ENCODE measurements at places on chromosomes 3 and 15.

- DNase-seq: no peak
These were observed 665 bp downstream of the FRMD4B start for GRCh38 chr3:69385123-69385722.

- no peak for DNase-seq
These were observed 254.4 kb upstream of the THBS1 start for GRCh38 chr15:39326306-39326975.

DNA sequence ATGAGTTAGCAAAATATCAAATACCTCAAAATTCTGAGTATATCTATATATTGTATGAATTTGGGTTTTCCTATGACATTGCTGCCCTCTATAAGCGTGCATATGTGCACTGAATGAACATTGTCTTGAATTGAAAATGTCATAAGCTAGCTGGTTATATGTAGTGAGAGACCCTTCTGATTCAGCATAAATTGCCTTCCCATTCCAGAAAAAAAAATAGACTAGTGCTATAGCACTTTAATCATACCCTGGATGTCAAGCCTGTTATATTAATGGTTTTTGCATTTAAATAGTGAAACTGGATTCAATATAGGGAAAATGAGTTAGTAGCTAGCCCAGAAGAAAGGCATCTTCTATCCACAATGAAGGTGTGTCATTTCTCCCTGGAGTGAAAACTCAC lies 265.1 kb downstream of the TUSC7 start:
- no peak for DNase-seq

GRCh38 chr15:37877851-37878741 lies 56.3 kb upstream of the TMCO5A start:
- no peak for DNase-seq

- no peak for DNase-seq
These were observed 1.9 kb downstream of the ARHGAP31 start for GRCh38 chr3:119295816-119296726.

GRCh38 chr15:44282101-44282500 lies 6.4 kb upstream of the GOLM2 start:
- no peak for DNase-seq

- no peak for DNase-seq
These were observed 62.8 kb downstream of the MDFIC2 start for GRCh38 chr3:70249509-70250160.

DNA sequence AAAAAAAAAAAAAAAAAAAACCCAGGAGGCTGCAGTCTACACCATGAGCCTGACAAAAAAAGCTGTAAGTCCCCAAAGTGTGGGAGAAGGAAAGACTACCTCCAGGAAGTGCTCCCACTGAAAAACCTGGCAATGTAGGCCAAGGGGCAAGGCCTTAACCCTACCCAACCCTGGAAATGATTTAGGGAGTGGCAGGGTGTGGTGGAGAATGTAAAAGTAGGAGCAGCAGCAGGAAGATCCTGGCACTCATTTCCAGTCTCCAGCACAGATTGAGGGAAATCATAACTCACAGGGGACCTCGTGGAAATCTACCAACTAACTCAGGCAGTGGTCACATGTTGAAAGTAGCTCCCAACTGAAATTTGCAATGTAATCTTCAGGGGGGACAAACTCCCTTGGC lies 839.5 kb downstream of the EPHA3 start:
- peak; percentile 65 for DNase-seq

DNA sequence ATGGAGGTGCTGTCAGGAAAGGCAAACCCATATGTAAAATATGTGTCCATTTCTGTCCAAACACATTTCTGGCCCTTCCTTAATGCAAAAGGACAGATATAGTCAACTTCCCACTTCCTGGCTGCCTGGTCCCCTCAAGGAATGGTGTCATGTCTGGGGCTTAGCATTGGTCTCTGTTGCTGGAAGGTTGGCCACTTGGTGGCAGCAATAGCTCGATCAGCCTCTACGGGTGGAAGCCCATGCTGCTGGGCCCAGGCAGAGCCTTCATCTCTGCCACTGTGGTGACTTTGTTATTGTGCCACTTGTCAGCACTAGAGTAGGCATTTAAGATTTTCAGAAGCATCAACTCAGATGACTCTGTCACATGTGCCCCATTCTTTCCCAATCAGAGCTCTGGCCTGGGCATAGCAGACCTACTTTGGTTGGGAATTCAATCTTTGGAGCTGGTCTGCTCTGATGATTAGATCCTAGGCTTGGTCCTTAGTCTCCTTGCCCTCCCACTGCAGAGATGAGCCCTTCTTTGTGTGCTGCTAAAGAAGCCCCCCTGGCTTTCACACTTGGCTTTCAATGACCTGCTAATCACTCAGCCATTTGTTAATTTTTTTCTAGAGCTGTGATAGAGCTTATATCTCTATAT lies 51.0 kb upstream of the SPSB4 start:
- DNase-seq: peak; percentile 31

DNA sequence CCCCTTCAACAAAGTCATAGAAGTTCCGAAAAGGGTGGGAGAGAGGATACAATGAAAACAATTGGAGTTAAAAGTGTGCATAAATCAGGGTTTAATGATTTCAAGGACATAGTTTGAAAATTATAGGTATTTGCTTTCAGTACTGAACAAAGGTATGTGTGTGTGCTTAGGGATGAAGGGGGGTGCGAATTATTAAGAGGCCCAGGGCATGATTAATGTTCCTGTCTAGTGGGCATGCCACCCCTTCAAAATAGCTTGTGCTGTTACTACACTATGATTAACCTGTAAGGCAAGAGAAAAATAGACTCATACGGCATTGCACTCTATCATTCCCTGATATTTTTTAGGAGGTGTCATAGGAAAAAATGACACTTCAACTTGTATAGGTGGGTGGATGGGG lies 731.6 kb downstream of the NAALADL2 start:
- no peak for DNase-seq

DNA sequence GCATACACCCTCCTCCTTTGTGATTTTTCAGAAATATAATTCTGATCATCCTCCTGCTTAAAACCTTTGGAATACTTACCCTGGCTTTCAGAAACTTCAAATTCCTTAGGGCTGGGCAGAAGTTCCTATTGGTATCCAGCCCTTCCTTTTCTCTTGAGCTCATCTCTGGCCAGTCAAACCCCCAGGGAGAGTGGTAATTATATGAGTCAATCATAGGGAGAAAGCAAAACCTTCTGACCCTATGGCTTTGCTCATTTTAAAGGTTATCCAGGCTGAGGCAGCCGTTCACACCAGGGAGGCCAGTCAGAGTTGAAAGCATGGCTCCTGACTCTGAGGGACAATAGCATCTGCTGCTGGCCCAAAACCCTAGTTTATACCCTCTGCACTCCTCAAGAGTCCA lies 23.9 kb upstream of the CTNNB1 start:
- DNase-seq: no peak

- DNase-seq: peak; percentile 100
These were observed at the start of gene PRC1 for GRCh38 chr15:90994417-90995311. TSS of gene PRC1 (minus strand) at chr15:90994535. CDS start at chr15:90994417, 118 bp downstream.

- no peak for DNase-seq
These were observed 255.2 kb downstream of the NR2F2 start for GRCh38 chr15:96585484-96586386.

- no peak for DNase-seq
These were observed 319.6 kb downstream of the AGBL1 start for GRCh38 chr15:86399041-86399954.

DNA sequence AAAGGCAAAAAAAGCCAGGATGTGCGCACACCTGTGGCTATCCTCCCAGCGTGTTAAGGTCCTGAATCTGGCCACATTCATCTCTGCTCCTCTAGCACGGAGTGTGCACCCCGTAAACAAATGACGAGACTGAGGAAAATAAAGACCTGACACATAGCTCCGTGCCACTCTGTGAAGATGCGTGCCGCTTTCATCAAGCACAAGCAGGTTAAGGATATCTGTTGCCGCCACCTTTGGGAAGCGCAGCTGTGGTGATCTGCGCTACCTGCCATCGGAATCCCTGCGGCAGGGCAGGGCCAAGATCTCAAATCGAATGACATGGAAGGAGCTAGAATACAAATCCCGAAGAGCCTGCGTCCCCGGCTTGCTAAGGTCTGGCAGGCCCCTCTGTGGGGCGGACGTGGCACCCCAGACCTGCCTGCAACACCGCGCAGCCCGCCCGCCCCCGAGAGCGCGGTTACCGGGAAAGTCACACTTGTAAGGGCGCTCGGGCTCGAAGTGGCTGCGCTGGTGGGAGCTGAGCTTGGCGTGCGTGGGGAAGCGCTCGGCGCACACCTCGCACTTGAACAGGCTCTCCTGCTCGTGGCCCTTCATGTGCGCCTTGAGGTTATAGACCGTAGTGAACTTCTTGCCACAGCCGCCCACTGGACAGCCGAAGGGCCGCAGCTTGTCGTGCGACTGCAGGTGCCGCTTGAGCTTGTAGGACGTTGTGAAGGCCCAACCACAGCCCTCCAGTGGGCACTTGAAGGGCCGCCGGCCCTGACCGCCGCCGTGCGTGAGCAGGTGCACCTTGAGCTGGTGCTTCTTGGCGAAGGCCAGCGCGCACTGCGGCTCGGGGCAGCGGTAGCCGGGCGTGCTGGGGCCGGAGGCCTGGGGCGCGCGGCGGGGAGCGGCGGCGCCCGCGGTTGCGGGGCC lies 936 bp downstream of the ZXDC start:
- peak; percentile 46 for DNase-seq

DNA sequence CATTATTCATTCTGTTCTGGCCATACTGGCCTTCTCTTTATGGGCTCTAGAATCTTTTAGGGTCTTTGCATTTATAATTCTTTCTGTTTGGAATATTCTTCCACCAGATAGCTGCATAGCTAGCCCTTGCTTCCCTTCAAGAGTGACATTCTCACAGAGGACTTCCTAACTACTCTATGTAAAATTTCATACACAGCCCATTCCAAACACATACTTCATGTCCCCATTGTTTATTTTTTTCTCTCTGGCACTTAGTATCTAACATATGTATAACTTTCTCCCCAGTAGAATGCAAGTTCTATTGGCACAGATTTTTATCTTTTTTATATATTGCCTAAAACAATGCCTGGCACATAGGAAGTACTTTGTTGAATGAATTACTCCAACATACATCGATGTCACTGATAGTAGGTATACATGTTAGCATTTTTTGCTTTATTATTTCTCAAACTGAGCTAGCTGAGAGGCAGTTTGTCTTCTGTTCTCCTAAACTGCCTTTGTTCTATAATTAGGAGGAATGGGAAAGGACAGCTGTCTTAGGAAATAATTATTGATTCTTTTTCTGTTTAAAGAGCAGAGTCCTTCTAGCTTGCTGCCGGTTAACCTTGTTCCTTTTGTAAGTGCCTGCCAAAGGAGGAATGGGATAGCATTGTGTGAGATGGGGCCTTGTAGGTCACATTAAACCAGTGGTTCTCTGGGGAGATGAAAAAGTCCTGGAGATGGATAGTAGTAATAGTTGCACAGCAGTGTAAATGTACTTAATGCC lies 7.9 kb downstream of the FAM162A start:
- DNase-seq: no peak

- DNase-seq: no peak
These were observed 407.4 kb downstream of the NTRK3 start for GRCh38 chr15:87849181-87849580.

GRCh38 chr15:57782731-57783130 lies 76.2 kb downstream of the POLR2M start:
- no peak for DNase-seq

GRCh38 chr15:75924576-75924975 lies 20.9 kb downstream of the FBXO22 start:
- DNase-seq: no peak

DNA sequence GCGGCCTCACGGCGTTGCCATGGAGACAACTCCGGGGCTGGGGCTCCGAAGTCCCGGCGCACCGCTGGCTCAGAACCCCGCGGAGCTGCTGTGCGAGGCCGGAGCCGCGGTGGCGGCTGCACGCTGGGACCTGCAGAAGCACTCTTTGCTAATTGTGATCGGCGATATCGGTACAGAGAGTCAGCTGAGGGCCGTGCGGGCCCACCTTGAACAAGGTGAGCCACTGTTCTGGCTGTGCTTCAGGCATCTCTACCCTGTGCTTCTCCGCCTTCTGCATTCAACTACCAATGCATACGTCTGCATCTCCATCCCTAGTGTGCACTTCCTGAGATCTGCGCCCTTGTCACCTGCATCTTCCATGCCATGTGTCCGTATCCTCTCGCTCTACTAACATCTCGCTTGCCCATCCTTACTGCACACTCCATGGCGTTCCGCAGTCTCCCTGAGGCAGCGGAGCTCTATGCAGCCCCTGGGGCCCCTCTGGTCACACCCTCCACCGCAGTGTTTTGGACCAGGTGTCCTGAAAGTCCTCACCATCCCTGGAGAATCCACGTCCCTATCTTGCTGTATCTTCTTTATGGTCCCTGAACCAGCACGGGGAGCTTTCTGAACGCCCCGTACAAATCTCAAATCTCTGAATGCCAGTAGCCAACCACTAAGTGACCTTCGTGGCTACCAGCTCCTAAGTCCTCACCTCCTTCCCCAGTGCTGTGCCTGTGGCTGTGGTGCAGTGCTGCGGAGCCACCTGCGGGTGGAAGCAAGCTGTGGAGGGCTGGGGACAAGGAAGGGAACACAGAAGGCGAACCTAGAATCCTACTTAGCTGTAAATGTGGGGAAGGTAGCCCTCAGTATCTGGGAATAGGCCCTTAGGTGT lies 6.2 kb upstream of the MAP1A start:
- DNase-seq: peak; percentile 32

GRCh38 chr3:175457301-175457700 lies 598.2 kb downstream of the NAALADL2 start:
- DNase-seq: no peak

GRCh38 chr3:120875989-120876388 lies 32.0 kb upstream of the STXBP5L start:
- no peak for DNase-seq

DNA sequence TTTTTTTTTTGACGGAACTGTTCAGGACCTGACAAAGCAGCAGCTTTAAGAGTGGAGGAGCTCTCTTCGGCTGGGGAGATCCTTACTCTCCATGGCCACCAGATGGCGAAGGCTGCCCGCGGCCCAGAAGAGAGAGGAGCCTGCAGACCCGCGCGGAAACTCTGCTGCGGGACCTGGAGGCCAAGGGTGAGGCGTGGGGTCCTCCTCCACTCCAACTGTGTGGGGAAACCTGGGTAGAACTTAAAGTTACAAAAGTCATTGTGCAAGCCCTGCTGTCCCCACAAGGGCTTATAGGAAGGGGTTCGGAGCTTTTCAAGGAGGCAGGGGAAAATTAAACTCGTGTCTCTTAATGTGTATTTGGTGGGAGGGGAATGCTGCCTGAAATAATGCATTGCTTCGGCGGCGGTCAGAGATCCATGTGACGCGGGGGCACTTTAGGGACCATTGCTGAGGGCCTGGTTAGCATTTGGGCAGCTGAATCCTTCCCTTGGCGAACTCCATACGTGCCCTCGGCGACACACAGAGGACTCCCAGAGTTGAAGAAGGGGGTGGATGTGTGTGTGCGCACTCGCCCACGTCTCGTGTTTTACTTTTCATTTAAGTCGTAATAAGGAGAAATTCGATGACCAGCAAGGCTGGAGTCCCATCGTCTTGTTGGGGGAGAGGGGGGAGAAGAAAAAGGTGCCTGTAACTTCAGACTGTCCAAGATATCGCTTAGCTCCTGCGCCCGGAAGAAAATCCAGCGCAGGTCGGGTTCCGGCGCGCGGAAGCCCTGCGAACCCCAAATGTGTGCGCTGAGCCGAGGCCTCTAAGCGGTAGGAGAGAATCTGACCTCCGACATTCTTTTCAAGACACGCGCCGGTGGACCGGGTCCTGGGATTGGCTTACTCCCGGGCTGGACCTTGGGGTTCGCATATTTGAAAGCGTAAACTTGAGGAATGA lies 9.7 kb downstream of the EOMES start:
- DNase-seq: peak; percentile 74

- no peak for DNase-seq
These were observed 37.1 kb downstream of the SEC22C start for GRCh38 chr3:42544492-42545283.

- DNase-seq: no peak
These were observed 17.1 kb upstream of the JMJD7 start for GRCh38 chr15:41810651-41811431.

GRCh38 chr15:66222273-66223198 lies 31.0 kb downstream of the MEGF11 start:
- no peak for DNase-seq
